Hair follicle dermal papilla cell (primary cell): ENCODE measurements at places on chromosomes 6 and 20. TPM values are rescaled to one million over a fixed set of nuclear protein-coding genes. Genes with fewer than 3 reads are reported as not detected.

Gene DUSP15
- 2.1 TPM in 1 of 2 replicates, not detected in the other for total RNA-seq

Gene LIN28B
- total RNA-seq: not detected in 2 replicates

Gene TTK
- total RNA-seq: 1.8 and 2.3 TPM in 2 replicates

Gene CARMIL1
- total RNA-seq: 20.9 and 21.6 TPM in 2 replicates

Gene TRDN
- total RNA-seq: not detected in 2 replicates

Gene DEFB116
- not detected in 2 replicates for total RNA-seq

Gene BLOC1S5
- 12.6 and 14.8 TPM in 2 replicates for total RNA-seq

Gene KCNS1
- 5.3 and 5.5 TPM in 2 replicates for total RNA-seq

Gene GTPBP2
- 55.0 and 66.4 TPM in 2 replicates for total RNA-seq

Gene C6orf47
- 24.4 and 24.5 TPM in 2 replicates for total RNA-seq
